ENCODE measurements at places on chromosomes 3 and 15. TPM values are rescaled to one million over a fixed set of nuclear protein-coding genes. Genes with fewer than 3 reads are reported as not detected.
A peak's percentile ranks its signal among the peaks of the same experiment; 100 is the strongest.

Gene MEIS2
- total RNA-seq = 29.1 TPM

DNA sequence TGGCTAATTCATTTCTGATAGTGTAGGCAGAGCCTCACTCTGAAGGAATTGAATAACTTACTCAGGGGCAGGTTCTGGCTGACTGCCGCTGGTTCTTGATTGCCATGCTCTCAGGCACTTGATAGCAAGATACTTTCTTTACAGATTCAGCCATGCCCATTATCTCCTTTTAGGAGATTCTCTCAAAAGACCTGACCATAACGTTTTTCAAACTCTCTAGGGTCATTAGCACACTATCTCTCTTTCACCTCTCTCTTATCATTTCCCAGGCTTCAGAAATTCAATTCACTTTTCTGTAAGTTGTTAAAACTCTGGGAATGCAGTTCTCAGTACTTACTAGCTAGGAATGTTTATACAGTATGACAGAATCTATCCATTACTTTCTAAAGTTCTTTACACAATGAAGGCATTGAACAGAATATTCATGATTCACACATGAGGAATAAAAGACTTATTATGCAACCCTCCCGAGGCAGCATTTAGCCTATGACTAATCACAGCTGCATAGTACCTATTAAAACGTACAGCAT lies 850.3 kb upstream of the CADM2 start:
- H3K27me3 ChIP-seq = no peaks in the 10 kb centered on the region
- no peak for DNase-seq
- no peaks in the 10 kb centered on the region for H3K36me3 ChIP-seq
- no peak overlapping the region for H3K27ac ChIP-seq

DNA sequence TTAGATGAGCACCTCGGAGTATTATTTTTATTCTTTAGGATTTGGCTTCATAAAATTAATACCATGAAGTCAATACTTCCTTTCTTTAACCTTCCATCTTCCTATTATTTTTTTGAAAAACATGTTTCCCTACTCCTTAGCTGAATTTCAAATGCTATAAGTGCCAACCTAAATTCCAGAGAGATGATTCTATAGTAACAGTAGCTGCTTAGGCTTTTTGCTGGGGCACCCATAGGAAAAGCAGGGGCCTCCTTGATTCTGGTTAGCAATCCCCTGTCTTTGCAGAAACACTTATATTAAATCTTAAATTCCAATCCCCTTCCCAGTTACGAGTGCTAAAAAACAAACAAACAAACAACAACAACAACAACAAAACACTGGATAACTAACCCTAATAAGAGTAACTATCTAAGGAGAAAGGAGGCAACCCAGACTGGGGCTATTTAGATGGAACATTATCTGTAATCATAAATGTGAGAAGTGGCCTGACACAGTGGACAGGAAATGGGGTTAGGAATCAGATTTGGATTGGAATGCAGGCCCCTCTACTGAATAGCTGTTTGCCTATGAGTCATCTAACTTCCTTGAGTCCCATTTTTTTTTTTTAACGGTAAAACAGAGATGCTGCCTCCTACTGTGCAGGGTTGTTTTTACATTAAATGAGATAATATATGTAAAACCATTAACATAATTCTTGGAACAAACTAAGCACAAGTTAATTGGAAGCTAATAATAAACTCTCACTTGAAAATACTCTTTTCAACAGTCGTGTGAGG lies 148.1 kb downstream of the WDR72 start:
- no peaks in the 10 kb centered on the region for H3K4me1 ChIP-seq
- no peak overlapping the region for H3K4me3 ChIP-seq
- no peak for DNase-seq

GRCh38 chr3:36540888-36541518 lies 160.7 kb downstream of the STAC start:
- no peak overlapping the region for H3K27ac ChIP-seq
- no peak for DNase-seq
- H3K27me3 ChIP-seq = no peaks in the 10 kb centered on the region
- no peaks in the 10 kb centered on the region for H3K4me1 ChIP-seq
- no peaks in the 10 kb centered on the region for H3K36me3 ChIP-seq
- H3K4me3 ChIP-seq = no peak overlapping the region

GRCh38 chr15:52822475-52822874 lies 32.3 kb upstream of the ONECUT1 start:
- no peak overlapping the region for H3K27ac ChIP-seq
- no peaks in the 10 kb centered on the region for H3K27me3 ChIP-seq
- no peaks in the 10 kb centered on the region for H3K36me3 ChIP-seq
- H3K4me1 ChIP-seq = no peaks in the 10 kb centered on the region

GRCh38 chr3:42336103-42336502 lies 70.1 kb upstream of the CCK start:
- no peak overlapping the region for H3K4me3 ChIP-seq
- no peaks in the 10 kb centered on the region for H3K4me1 ChIP-seq
- no peak overlapping the region for H3K27ac ChIP-seq
- peaks cover 3% of the 10 kb centered on the region for H3K27me3 ChIP-seq
- no peaks in the 10 kb centered on the region for H3K36me3 ChIP-seq

DNA sequence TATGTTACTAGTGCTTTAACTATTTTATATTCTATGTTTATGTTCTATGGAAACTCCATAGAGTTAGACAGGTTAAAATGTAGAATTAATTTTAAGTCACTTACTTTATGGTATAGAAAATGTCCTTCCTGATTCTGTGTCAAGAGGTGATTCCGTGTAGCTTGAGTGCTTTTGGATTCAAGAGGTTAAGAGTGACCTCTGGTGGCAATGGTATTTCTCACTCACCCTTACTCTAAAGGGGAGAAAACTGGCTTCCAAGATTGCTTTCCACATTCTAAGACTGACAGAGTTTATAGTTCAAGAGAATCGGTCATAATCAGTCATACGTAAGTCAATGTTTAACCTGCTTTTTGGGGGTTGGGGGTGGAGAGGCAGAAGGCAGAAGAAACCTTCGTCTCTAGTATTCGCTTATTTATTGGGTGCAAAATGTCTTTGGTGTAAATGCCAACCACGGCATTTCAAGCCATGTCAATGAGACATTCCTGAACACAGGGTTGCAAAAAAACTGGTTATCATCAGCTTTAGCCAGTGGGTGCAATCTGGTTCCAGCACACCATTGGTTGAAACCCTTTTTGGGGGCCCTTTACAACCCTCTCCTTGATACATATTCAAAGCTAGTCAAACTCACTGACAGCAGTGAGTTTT lies 92.0 kb upstream of the VGLL3 start:
- H3K27me3 ChIP-seq = no peaks in the 10 kb centered on the region
- H3K27ac ChIP-seq = no peak overlapping the region
- DNase-seq = no peak
- no peaks in the 10 kb centered on the region for H3K4me1 ChIP-seq

- H3K27ac ChIP-seq = no peak overlapping the region
- no peaks in the 10 kb centered on the region for H3K36me3 ChIP-seq
- no peak overlapping the region for H3K4me3 ChIP-seq
- no peaks in the 10 kb centered on the region for H3K27me3 ChIP-seq
- no peak for DNase-seq
Measured at GRCh38 chr15:39413558-39413957, 167.3 kb upstream of the THBS1 start.

DNA sequence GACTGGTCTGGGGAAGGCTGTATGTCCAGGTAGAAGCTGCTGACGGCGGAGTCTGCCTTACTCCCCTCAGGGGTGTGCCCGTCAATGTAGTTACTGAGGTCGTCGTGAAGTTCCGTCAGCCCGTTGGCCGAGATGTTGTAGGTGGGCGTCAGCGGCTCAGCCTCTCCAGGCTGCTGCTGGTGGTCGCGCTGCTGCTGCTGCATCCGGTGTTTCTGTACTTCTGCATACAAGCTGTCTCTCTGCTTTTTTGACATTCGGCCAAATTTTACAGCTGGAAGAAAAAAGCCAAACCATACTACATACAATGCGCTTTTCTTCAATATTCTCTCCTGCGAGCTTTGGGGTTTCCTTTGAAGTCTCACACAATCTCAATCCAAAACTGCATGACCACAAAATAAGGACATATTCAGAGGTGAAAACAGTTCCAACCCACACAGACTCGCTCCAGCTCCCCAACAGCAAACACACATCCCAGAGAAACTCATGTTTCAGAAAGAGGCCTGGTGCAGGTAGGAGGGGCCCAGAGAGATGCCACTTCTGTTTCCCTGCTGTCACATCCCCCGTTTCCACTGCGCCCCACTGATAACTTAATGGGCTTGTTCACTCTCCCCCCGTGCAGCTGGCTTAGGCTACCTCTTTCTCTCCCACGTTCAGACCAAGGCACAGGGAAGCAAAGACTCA lies 32.5 kb upstream of the ICE2 start:
- no peaks in the 10 kb centered on the region for H3K4me1 ChIP-seq
- H3K27ac ChIP-seq = no peak overlapping the region
- no peak overlapping the region for H3K4me3 ChIP-seq
- H3K27me3 ChIP-seq = no peaks in the 10 kb centered on the region

Gene GAP43
- total RNA-seq = 1.1 TPM

Gene XCR1
- 0.63 TPM for total RNA-seq

Gene SMCO1
- total RNA-seq = not detected

Gene OR5K2
- not detected for total RNA-seq

Gene BCHE
- total RNA-seq = 1.9 TPM

DNA sequence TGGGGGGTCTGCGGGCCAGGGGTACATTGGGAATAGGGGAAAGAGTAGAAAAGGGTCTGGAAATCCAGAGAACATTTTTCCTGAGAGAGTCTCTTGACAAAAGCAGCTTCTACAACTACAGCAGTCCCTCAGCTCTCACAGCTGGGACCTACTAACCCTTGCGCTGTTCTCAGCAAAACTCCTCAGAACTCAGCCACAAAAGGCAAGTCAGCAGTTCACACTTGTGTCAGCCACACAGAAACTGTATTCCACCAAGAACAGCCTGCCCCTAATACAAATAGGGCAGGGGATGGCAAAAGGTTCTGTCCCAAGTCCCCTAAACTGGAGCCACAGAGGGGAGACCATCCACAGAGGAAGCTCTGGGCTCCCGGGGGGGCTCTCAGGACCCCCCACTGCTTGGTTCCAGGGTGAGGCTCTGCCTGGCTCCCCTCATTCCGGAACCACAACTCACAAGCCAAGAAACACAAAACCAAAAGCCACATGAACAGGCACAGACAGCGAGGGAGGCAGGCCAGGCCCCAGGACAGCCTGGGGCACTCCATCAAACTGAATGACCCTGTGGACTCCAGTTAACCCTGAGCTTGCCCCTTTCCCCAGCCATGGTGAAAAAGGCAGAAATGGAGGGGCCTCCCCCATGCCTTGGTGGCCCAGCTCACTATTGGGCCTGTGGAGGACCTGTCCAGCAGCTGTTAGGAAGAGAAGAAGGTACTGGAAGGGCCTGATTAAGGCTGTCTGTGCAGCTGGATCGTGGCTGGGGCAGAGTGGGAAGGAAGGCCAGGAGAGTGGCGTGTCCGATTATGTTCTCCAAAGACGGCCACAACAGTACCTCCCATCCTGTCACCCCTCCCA lies 162.0 kb downstream of the CHSY1 start:
- no peak overlapping the region for H3K4me3 ChIP-seq
- peak; percentile 65 for DNase-seq
- no peaks in the 10 kb centered on the region for H3K27me3 ChIP-seq
- no peaks in the 10 kb centered on the region for H3K4me1 ChIP-seq
- H3K27ac ChIP-seq = no peak overlapping the region

DNA sequence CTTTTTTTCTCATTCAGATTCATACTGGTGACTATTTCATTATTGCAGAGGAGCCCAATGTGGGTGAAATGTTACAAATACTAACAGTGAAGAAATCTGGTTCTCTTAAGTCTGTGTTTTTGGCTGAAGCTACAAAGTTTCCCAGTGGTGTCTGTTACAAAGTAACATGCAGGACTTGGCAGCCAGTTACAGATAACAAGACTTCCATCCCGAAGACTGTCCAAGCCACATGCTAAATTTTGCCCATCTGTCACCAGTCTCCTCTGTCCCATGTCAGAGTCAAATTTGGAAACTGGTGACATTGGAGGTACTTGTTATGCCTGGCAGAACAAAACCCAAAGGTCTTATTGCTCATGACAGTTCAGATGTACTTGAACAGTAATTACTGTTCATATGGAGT lies 269.2 kb upstream of the GOLIM4 start:
- no peak overlapping the region for H3K27ac ChIP-seq
- no peaks in the 10 kb centered on the region for H3K36me3 ChIP-seq
- H3K4me1 ChIP-seq = no peaks in the 10 kb centered on the region
- no peaks in the 10 kb centered on the region for H3K27me3 ChIP-seq
- no peak overlapping the region for H3K4me3 ChIP-seq

Gene CCDC32
- total RNA-seq = 32.0 TPM

Gene MUSTN1
- 56.8 TPM for total RNA-seq

DNA sequence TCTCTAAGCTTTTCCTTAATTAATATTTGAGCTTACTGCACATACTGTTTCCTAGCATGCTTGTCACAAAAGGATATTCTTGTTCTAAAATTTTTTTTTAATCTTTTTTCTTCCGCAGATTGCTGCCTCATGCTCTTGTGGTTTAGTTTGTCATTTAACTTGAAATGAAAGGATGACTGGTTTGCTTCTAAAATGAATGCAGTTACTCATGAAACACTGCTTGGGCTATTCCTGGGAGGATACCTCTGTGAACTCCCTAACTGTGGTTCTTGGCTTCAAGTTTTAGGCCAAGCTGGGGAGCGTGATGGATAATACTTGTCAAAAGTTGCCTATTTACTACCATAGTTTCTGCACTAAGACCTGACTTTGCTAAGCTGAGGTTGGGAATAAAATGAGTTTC lies 64.0 kb downstream of the USP13 start:
- H3K36me3 ChIP-seq = no peaks in the 10 kb centered on the region
- DNase-seq = no peak
- H3K27ac ChIP-seq = no peak overlapping the region
- H3K4me1 ChIP-seq = no peaks in the 10 kb centered on the region

- H3K4me1 ChIP-seq = no peaks in the 10 kb centered on the region
- no peak overlapping the region for H3K4me3 ChIP-seq
- no peak for DNase-seq
- no peaks in the 10 kb centered on the region for H3K36me3 ChIP-seq
Measured at GRCh38 chr3:113629584-113630421, 66.6 kb downstream of the USF3 start.

Gene ZNF80
- 0.15 TPM for total RNA-seq

DNA sequence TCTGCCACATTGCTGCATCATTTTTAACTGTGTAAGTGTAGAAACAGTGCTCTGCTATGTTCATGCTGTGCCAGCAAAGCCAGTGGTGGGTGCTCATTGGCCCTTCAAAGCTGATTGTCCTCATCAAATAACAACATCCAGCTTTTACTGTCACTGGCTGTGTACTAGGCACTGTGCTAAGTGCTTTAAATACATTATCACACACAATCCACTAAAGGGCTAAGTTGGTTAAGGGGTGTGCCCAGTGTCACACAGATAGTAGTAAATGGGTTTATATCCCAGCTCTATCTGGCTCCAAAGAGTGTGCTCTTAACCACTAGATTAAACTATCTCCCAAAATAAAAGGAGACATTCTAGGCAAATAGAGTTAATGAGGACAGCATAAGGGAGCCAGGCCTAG lies 7.7 kb downstream of the TUBGCP4 start:
- peaks cover 3% of the 10 kb centered on the region for H3K36me3 ChIP-seq
- H3K27me3 ChIP-seq = no peaks in the 10 kb centered on the region
- DNase-seq = no peak
- H3K4me1 ChIP-seq = no peaks in the 10 kb centered on the region
- no peak overlapping the region for H3K27ac ChIP-seq
- no peak overlapping the region for H3K4me3 ChIP-seq

Gene CLSTN2
- total RNA-seq = 18.0 TPM

GRCh38 chr15:39784125-39784524 lies 1.5 kb upstream of the FSIP1 start:
- H3K36me3 ChIP-seq = no peaks in the 10 kb centered on the region
- no peaks in the 10 kb centered on the region for H3K4me1 ChIP-seq
